ENCODE measurements at places on chromosomes 13 and 19. TPM values are rescaled to one million over a fixed set of nuclear protein-coding genes. Genes with fewer than 3 reads are reported as not detected.

Gene CYP2B6
- not detected for total RNA-seq

DNA sequence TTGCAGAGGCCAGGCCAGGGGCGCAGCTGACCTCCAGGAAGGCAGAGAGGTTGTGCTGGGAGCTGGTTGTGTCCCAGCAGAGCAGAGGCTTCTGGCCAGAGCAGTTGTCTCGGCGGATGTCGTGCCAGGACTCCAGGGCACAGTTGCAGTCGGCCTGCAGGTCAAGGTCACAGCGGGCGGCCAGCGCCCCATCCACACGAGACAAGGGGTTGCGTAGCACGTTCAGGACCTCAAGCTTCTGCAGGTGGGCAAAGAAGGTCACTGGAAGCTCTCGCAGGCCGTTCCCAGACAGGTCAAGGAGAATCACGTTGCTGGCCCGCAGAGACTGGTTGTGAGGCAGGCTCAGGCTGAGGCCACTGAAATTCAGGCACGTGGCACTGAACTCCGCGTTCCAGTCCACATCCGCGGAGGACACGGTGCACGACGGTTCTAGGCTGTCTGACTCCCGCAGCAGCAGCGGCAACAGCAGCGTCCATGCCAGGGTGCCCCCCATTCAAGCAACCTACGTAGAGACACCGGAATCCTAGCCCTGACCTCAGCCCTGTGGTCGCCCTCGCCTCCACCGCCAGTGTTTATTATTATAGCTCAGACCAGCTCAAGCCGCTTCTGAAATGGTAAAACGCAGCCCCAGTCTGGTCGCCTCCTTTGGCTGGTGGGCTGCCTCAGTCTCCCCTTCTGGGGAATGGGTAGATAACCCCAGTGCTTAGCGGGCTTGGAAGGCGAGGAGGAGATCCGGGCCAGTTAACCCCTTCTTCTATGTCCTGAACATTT lies 766 bp downstream of the LRRC25 start:
- H3K4me1 ChIP-seq: no peaks in the 10 kb centered on the region

Gene HIPK4
- not detected for total RNA-seq

DNA sequence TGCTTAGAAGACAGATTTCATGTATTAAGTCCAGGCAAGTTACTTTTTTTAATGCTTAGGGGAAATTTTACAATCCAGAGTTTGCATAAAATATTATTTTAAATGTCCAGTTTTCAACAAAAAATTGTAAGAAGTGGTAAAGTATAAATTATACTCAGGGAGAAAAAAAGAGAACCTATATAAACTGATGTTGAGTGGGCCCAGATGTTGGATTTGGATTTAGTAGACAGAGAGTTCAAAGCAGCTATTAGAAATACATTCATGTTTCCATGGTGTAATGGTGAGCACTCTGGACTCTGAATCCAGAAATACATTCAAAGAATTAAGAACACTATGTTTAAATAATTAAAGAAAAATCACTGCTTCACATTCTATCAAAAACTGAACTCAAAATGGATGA lies 349.9 kb upstream of the ZNF507 start:
- no peaks in the 10 kb centered on the region for H3K27me3 ChIP-seq
- no peak overlapping the region for H3K27ac ChIP-seq
- no peak overlapping the region for H3K4me3 ChIP-seq

Gene ISOC2
- total RNA-seq: 51.8 TPM

DNA sequence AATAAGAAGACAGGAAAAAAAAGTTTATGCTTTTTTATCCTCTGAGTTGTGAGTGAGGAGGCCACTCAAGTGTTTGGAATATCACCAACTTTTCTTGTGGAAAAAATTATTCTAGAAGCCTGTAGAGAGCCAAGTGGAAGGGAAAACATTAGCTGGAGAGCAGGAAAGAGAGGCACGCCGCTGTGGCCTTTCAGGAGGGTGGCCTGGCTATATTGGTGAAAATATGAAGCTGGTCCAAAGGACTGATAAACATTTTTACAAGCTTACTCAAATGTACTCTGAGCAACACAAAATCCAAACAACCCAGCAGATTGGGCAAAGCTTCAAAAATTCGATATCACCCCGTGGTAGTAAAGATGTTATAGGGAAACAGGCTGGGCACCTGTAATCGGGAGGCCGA lies 2.3 kb upstream of the EIF3G start:
- peaks cover 43% of the 10 kb centered on the region for H3K36me3 ChIP-seq
- H3K4me3 ChIP-seq: no peak overlapping the region
- no peaks in the 10 kb centered on the region for H3K27me3 ChIP-seq

DNA sequence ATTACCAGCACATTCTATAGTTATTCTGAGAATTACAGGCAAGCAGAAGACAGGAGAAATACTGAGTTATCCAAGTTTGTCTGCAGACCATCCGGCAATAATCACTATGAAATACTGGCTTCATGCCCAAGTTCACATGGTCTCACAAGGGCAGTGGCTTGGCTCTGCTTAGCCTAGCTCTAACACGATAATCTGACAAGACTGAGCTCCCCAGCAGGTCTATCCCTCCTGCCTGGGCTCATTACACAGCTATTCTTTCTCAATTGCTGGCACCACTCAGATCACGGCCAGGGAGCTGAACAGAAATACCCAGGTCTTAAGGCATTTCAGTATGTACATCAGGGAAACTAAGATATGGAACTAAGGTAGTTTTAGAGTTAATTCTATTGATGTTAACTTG lies 361.6 kb upstream of the PCDH20 start:
- no peaks in the 10 kb centered on the region for H3K27me3 ChIP-seq
- no peak overlapping the region for H3K4me3 ChIP-seq
- H3K36me3 ChIP-seq: no peaks in the 10 kb centered on the region

- H3K27ac ChIP-seq: no peak overlapping the region
- H3K4me1 ChIP-seq: no peaks in the 10 kb centered on the region
- no peak overlapping the region for H3K4me3 ChIP-seq
- no peaks in the 10 kb centered on the region for H3K36me3 ChIP-seq
- no peak for DNase-seq
Observed at GRCh38 chr13:107730813-107731212, 484.5 kb downstream of the LIG4 start.

DNA sequence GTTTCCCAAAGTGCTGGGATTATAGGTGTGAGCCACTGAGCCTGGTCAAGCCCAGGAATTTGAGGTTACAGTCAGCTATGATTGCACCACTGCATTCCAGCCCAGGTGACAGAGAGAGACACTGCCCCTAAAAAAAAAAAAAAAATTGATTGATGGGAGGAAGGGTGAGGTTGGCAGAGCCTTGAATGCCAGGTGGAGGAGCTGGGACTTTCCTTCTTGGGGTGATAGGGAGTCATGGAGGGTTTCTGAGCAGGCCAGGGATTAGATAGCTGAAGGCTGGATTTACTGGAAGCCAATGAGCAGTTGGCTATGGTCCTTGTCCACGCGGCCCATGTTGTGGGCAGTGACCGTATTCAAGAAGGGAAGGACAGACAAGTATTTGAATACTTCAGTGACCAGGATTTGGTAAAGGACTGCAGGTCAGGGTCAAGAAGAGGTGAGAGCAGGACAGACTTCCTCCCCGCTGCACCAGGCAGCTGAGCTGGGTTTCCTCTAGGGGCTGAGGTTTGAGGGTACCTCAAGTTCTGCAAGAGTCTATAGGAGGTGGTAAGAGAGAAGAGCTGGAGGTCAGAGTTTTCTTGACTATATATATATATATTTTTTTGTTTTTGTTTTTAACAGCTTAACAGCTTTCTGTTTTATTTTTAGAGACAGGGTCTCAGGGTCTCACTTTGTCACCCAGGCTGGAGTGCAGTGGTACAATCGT lies 6.9 kb upstream of the ICAM4 start:
- H3K27me3 ChIP-seq: no peaks in the 10 kb centered on the region
- no peak overlapping the region for H3K4me3 ChIP-seq
- H3K27ac ChIP-seq: no peak overlapping the region
- DNase-seq: no peak

GRCh38 chr19:12937093-12937926 lies 1.1 kb upstream of the CALR start:
- no peaks in the 10 kb centered on the region for H3K4me1 ChIP-seq
- H3K27me3 ChIP-seq: no peaks in the 10 kb centered on the region
- H3K27ac ChIP-seq: peak overlapping the region; percentile 40
- no peak for DNase-seq
- H3K36me3 ChIP-seq: peaks cover 2% of the 10 kb centered on the region

DNA sequence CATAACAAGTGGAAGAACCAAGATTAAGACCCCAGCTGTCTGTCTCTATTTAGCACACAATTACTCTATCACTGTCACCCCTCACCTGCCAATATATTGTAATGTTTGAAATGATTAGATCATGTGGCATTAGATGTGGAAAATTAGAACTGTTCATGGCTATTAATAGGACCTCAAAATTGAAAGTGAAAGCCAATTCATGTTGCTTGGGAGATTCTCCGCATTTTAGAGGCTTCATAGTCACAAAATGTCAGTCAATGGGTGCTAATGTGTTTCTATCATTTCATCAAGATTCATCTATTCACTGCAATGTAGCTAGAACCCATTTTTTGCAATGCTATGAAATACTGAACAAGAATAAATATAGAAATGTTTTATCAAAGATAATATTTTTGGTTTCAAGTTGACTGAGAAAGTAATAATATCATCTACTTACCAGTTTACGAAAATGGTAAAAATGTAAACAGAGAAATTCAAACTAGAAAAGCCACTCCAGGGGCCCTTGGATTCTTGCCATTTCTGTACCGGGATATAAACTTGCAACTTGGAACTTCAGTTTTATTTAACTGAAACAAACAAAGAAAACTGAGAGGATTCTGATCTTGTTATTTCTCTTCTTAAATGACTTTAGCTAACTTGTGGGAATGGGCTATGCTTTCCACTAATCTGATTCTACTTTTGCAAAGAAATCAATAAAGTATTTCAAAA lies 388.6 kb downstream of the DCT start:
- no peaks in the 10 kb centered on the region for H3K27me3 ChIP-seq
- H3K36me3 ChIP-seq: no peaks in the 10 kb centered on the region
- no peak overlapping the region for H3K27ac ChIP-seq
- no peaks in the 10 kb centered on the region for H3K4me1 ChIP-seq
- no peak overlapping the region for H3K4me3 ChIP-seq
- DNase-seq: no peak

Gene PDX1
- 0.30 TPM for total RNA-seq

Gene REEP6
- 4.4 TPM for total RNA-seq

- no peak overlapping the region for H3K4me3 ChIP-seq
- no peaks in the 10 kb centered on the region for H3K27me3 ChIP-seq
- H3K27ac ChIP-seq: no peak overlapping the region
Observed at GRCh38 chr13:110942248-110942981, 27.5 kb upstream of the ANKRD10 start.

Gene TNNT1
- total RNA-seq: not detected

GRCh38 chr19:56176881-56177280 lies 1.1 kb downstream of the GALP start:
- H3K36me3 ChIP-seq: no peaks in the 10 kb centered on the region
- no peak overlapping the region for H3K27ac ChIP-seq
- DNase-seq: no peak
- no peaks in the 10 kb centered on the region for H3K4me1 ChIP-seq
- no peaks in the 10 kb centered on the region for H3K27me3 ChIP-seq

- no peak overlapping the region for H3K4me3 ChIP-seq
- peaks cover 15% of the 10 kb centered on the region for H3K4me1 ChIP-seq
- H3K36me3 ChIP-seq: no peaks in the 10 kb centered on the region
- no peak for DNase-seq
- H3K27ac ChIP-seq: no peak overlapping the region
- no peaks in the 10 kb centered on the region for H3K27me3 ChIP-seq
Observed at GRCh38 chr19:5075597-5075996, 106.7 kb downstream of the KDM4B start.

Gene ZNF681
- total RNA-seq: 4.6 TPM

Gene TMEM145
- not detected for total RNA-seq

Gene KLF2
- total RNA-seq: 236 TPM

- no peaks in the 10 kb centered on the region for H3K4me1 ChIP-seq
- H3K27ac ChIP-seq: no peak overlapping the region
- DNase-seq: no peak
- no peaks in the 10 kb centered on the region for H3K36me3 ChIP-seq
Observed at GRCh38 chr13:29654843-29655547, 59.5 kb upstream of the SLC7A1 start.

DNA sequence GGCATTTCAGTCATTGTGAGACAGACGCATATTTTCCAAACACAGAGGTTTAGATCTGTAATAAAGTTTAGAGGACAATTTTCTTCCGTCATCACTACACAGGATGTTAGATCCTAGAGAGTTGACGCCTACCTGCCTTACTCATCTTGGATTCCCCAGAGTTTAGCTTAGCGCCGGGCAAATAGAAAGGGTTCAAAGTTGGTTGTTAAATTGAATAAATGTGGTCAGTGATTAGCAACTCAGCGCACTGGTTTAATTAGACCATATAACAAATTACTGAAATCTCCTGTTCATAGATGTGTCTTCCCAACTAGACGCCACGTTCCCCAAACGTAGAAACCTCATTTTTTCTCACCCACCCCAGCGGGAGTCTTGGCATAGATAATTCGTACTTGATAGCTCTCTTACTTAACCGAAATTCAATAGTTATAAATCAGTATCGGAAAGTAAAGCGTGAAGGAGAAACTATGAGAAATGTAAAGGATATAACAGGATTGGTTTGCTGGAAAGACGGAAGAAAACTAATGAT lies 726 bp upstream of the UFM1 start:
- DNase-seq: no peak
- H3K4me1 ChIP-seq: peaks cover 14% of the 10 kb centered on the region
- H3K27me3 ChIP-seq: no peaks in the 10 kb centered on the region
- peak overlapping the region; percentile 85 for H3K4me3 ChIP-seq
- H3K27ac ChIP-seq: peak overlapping the region; percentile 90
- H3K36me3 ChIP-seq: peaks cover under 1% of the 10 kb centered on the region
